Stromal cell of bone marrow (primary cell): ENCODE measurements at places on chromosomes 4 and X.

GRCh38 chrX:136819031-136819703, 38.4 kb upstream of the ARHGEF6 start:
- DNase-seq, result no peak

DNA sequence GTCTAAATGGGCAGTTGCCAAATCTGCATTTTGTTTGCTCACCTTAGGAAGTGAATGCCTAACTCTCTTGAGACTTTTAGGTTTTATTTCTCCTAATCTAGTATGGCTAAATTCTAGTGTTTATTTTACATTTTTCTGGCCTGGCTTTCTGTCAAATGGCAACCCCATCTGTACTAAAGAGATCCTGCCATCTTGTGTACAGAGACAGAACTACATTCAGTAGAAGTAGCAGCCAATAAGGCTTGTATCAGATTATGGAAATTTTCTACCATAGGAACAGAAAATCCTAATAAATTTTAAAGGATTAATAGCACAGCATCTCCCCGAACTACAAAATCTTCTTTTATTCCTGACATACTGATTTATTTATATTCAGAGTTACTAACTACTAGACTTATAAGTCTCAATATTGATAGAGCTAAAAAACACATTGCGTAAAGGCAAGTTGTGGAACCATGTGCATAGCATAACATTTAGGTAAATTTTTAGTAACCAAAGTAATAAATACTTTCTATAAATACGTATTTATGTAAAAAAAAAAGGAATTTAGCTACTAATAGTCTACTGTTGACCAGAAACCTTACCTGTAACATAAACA, 45.5 kb downstream of the TMEM144 start:
- peak; percentile 44 for DNase-seq

DNA sequence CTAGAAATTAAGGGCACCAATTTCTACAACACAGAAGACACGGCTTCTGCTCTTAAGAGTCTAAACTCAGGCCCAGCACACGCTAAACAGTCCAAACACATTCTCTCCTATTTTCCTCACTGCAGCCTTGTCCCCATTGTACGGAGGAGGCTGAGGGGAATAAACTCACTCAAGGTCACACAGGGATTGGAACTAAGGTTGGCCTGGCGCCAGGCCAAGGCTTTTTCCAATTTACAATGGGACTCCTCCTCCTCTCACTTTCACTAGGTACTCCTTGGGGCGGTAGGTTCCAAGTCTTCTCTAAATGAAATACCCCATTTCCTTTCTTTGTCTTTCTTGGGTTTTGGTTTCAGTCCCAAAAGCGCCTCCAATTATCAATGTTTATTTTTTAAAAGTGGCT, 48.7 kb upstream of the CRMP1 start:
- DNase-seq, result no peak

GRCh38 chr4:74397748-74398426, 32.9 kb downstream of the EREG start:
- DNase-seq, result no peak

DNA sequence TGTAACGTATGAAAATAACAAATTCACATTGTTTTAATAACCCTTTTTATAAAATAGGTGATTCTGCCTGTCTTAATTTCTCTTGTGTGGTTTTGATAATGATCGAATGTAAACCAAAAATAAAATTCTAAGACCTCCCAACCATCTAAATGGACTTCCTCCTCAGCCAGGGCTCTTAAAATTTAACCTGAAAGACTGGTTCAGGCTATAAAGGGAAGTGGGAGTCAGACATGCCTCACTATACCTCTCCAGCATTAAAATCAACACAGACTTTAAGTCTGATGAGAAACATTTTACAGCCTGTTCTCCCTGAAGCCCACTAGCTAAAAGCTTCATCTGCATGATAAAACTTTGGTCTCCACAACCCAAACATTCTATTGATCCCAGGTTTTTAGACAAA, 97.6 kb upstream of the STIM2 start:
- DNase-seq, result no peak

DNA sequence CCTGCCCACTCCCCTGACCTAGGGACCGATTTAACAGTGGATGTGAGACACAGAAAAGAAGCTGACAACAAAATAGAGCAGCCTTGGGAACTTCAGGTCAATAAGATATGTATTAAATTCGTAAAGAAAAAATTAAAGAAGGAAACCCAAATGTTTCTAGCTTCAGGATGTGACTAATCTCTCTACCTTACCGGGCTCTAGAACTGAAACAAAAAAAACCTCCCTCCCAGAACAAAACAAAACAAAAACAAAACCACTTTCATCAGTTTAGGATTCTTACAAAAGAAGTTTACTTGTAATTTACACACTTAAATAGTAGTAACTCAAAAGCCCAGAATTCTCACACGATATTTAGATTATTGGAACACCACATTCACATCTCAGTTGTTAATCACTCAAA, 185.8 kb upstream of the RPS6KA3 start:
- DNase-seq, result no peak

- DNase-seq, result no peak
Observed at GRCh38 chr4:53671757-53672156, 80.5 kb upstream of the LNX1 start.

- DNase-seq, result no peak
Observed at GRCh38 chr4:48746608-48747362, 33.3 kb downstream of the FRYL start.

- no peak for DNase-seq
Observed at GRCh38 chr4:176153124-176153523, 42.3 kb downstream of the SPATA4 start.

GRCh38 chrX:70592091-70592490, 147.5 kb downstream of the DLG3 start:
- peak; percentile 43 for DNase-seq

DNA sequence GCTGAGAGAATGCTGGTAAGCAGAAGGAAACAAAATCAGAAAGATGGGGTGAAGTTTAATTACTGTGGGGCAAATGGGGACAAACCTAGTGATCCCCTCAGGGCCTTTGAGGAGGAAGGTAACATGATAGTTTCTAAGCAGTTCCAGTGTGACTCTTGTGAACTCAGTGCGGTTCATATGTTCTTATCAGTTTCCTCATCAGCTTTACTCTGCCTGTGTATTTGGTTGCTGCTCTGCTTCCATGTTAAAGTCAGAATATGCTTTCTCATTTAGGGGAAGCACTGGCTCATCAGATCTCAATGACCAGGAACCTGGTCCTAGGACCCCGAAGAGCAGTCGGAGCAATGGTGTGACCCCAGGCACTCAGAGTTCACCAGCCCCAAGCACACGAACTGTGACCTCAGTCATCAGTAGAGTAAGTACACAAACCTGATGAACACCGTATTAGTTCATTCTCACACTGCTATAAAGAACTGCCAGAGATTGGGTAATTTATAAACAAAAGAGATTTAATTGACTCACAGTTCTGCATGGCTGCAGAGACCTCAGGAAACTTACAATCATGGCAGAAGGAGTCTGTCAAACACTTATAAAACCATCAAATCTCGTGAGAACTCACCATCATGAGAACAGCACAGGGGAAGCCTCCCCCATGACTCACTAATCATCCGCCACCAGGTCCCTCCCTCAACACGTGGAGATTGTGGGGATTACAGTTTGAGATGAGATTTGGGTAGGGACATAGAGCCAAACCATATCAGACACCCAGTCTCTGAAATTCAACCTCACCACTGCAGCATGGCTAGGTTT, 83.0 kb downstream of the SYTL5 start:
- DNase-seq, result no peak
